ENCODE measurements at places on chromosomes 7 and 10.

GRCh38 chr10:12961416-12962205, 39.9 kb downstream of the CCDC3 start:
- no peak for DNase-seq

DNA sequence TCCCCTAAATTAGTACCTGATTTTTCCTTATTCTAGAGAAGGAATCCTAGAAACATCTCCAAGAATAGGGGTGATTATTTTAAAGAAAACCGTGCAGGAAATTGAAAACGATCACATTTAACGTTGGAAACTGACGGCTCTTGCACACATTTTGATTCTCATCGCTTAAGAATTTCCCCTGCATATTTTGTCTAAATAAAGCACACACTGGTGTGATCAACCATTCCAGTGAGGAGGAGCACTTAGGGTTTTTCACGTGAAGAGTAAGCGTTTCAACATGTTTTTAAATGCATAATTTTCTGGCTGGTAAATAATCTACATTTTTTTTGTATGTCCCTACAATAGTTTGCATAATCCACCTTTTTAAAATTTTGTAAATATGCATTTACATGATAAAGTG, 229.7 kb upstream of the PFKP start:
- DNase-seq, result no peak

GRCh38 chr10:22278441-22278782, 37.8 kb upstream of the COMMD3 start:
- no peak for DNase-seq

DNA sequence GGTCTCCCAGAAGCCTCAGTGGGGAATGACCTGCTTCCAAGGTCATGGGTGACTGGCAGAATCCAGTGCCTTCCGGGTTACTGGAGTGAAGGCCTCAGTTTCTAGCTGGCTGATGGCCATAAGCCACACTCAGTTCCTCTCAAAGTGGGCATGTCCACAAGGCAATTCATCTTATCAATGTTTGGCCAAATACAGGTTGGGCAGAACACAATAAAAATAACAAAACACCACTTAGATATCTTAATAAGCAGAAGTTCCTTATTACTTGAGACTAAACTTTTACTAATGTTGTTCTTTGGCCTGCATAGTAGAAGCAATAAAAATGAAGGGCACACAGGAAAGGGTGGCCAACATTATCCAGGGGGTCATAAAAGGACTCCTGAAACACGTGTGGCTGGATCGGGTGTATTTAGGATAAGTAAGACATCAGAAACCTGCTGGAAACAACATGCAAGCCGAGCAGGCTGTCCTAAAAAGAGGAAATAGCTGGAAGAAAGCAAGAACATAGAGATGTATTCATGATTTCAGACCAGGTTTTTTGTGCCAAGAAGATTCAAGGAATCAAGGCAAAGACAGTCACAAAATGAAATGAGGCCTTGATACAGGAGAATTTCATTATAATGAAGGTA, 19.6 kb upstream of the AKR1C2 start:
- DNase-seq, result no peak

DNA sequence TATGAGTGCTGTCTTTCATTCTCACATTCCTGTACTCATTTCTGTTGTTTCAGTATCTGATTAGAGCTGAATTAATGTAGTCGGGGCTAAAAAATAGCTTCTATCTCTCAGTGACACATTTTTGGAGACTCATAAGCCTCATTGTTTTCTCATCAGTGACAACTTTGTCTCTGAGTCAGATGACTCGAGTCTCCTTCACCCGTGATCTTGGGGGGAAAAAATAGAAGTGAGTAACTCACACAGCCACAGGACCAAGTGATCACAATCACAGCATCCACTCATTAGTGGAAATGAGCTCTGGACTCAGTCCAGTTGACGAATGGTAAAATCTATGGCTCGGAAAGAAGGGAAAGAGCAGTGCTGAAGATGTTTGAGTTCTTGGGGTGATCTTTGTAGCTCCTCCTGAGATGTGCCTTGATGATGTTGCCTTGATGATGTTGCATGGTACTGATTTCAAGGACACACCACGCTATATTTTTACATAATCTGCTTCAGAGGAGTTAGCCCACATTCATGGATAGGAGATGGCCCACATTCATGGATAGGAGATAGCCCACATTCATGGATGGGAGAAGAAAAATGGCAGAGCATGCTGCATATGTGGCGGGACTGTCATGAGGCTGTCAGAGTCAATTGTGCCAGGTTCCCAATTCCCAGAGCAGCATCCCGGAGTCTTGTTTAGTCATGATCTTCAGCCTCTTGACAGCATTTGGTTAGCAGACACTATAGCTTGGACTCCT, 214.7 kb downstream of the CELF2 start:
- no peak for DNase-seq

- DNase-seq, result no peak
Measured at GRCh38 chr10:120713573-120714205, 137.5 kb upstream of the WDR11 start.

GRCh38 chr7:132112106-132112505, 464.2 kb downstream of the PLXNA4 start:
- no peak for DNase-seq

GRCh38 chr10:12484002-12484918, 134.9 kb downstream of the CAMK1D start:
- DNase-seq, result no peak

All from NCI-H345 (cell line).